ENCODE measurements at places on chromosomes 1 and 21. TPM values are rescaled to one million over a fixed set of nuclear protein-coding genes. Genes with fewer than 3 reads are reported as not detected.

The KDM5B gene
- total RNA-seq: 57.3 TPM

The XCL2 gene
- 2.0 TPM for total RNA-seq

The NLRP3 gene
- total RNA-seq: 4.9 TPM

DNA sequence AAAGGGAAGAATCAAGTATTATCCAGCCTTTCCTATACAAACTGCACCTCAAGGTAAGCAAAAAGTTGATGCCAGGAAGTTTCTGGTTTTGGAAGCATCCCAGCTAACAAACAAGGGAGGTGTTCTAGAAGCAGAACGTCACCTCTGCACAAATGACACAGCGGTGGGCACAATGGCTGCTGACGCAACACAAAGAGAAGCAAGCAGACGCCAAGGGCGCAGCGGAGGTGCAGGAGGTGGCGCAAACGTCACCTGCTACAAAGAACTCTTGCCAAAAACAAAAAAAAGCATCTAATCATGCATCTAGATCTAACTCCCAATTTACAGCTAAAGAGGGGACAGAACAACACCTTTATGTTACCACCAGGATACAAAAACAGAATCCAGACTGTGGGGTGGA, 88.5 kb downstream of the NPHP4 start:
- no peak for DNase-seq
- no peak overlapping the region for H3K27ac ChIP-seq
- H3K36me3 ChIP-seq: peaks cover 35% of the 10 kb centered on the region

GRCh38 chr1:38283696-38284470, 237.3 kb upstream of the POU3F1 start:
- no peaks in the 10 kb centered on the region for H3K4me1 ChIP-seq
- no peak overlapping the region for H3K27ac ChIP-seq
- H3K27me3 ChIP-seq: no peaks in the 10 kb centered on the region
- DNase-seq: no peak
- H3K36me3 ChIP-seq: no peaks in the 10 kb centered on the region
- H3K4me3 ChIP-seq: no peak overlapping the region

- peak; percentile 57 for DNase-seq
- H3K27me3 ChIP-seq: no peaks in the 10 kb centered on the region
- H3K4me1 ChIP-seq: no peaks in the 10 kb centered on the region
- H3K36me3 ChIP-seq: no peaks in the 10 kb centered on the region
- no peak overlapping the region for H3K27ac ChIP-seq
These were observed 75.7 kb upstream of the C1orf87 start for GRCh38 chr1:60149251-60149650.

- no peak for DNase-seq
- H3K27me3 ChIP-seq: no peaks in the 10 kb centered on the region
- H3K27ac ChIP-seq: no peak overlapping the region
These were observed 76.5 kb upstream of the WDR26 start for GRCh38 chr1:224510880-224511645.

GRCh38 chr1:89719502-89720306, 86.8 kb downstream of the LRRC8C start:
- H3K4me1 ChIP-seq: peaks cover 30% of the 10 kb centered on the region
- H3K27ac ChIP-seq: peak overlapping the region; percentile 7
- no peaks in the 10 kb centered on the region for H3K27me3 ChIP-seq
- H3K36me3 ChIP-seq: no peaks in the 10 kb centered on the region

The METTL18 gene
- 6.1 TPM for total RNA-seq

The PM20D1 gene
- total RNA-seq: 0.72 TPM

- H3K4me1 ChIP-seq: no peaks in the 10 kb centered on the region
- peaks cover 8% of the 10 kb centered on the region for H3K36me3 ChIP-seq
- no peak overlapping the region for H3K4me3 ChIP-seq
These were observed 18.4 kb upstream of the JAK1 start for GRCh38 chr1:64984737-64985136.

DNA sequence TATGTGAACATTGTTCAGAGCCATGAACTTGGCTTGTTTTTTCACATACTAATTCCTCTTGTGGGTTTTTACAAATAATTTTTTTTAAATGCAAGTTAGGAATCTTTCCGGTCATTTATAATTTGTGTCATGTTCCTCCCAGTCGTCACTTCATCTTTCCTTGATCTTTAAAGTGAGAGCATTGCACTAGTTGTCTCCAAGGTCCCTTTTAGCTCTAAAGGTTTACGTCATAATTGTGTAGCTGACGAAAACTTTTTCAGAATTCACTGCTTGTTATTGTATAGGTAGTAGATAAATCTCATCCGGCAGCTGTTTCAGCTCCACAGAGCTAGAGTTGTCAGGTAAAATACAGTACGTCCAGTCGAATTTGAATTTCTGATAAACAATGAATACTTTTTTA, 33.6 kb downstream of the SOAT1 start:
- no peaks in the 10 kb centered on the region for H3K27me3 ChIP-seq
- H3K27ac ChIP-seq: no peak overlapping the region
- H3K36me3 ChIP-seq: peaks cover 9% of the 10 kb centered on the region
- DNase-seq: no peak
- H3K4me1 ChIP-seq: peaks cover 5% of the 10 kb centered on the region
- H3K4me3 ChIP-seq: no peak overlapping the region

DNA sequence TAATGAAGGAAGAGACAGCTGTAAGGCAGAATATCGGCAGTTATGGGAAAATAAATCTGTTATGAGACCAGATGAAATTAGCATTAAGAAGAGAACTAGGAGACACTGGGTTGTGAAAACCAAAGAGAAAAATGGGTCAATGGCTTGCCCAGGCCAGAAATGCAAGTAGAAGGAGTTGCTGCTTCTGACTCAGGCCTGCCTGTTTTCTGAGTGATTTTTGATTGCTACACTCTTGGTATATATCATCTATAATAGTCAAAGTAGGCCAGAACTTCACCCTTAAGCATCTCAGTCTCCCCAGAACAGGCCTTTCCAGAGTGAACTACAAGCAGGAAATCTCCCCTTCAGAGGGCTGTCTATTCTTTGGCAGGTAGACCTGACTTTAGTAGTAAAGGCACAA, 107.0 kb downstream of the NRIP1 start:
- no peaks in the 10 kb centered on the region for H3K36me3 ChIP-seq
- no peaks in the 10 kb centered on the region for H3K27me3 ChIP-seq
- DNase-seq: no peak
- H3K27ac ChIP-seq: no peak overlapping the region
- no peak overlapping the region for H3K4me3 ChIP-seq

GRCh38 chr21:36260030-36260787, 59.8 kb upstream of the MORC3 start:
- no peaks in the 10 kb centered on the region for H3K27me3 ChIP-seq
- peak overlapping the region; percentile 53 for H3K4me3 ChIP-seq
- no peak for DNase-seq
- H3K4me1 ChIP-seq: no peaks in the 10 kb centered on the region

- no peaks in the 10 kb centered on the region for H3K27me3 ChIP-seq
- H3K4me1 ChIP-seq: peaks cover 11% of the 10 kb centered on the region
- no peaks in the 10 kb centered on the region for H3K36me3 ChIP-seq
- H3K27ac ChIP-seq: no peak overlapping the region
- DNase-seq: no peak
These were observed 68.7 kb downstream of the DNTTIP2 start for GRCh38 chr1:93810316-93810715.

DNA sequence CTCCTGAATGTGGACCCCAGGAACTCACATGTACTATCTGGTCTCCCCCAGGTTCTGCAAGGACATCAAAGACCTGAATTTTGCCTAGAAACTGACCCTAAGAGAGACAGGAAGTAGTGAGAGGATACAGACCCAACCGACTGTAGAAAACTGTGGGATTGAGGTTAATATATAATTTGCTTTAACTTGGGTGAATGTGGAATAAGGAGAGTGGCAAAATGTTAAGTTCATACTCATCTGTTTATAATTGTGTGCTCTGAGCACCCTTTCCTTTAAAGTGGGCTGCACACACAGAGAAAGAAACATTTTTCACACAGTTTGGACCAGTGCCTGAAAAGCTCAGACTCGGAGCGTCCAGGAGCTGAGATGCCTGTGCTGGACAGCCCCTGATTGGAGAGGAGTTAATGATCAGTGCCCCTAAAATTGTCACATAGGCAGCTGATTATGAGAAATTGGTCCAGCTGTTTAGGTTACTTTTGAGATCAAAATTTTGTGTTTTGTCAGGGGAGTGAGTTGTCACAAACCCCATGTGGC, 37.2 kb downstream of the ROR1 start:
- no peak overlapping the region for H3K27ac ChIP-seq
- H3K4me1 ChIP-seq: peaks cover 4% of the 10 kb centered on the region
- no peak overlapping the region for H3K4me3 ChIP-seq
- no peak for DNase-seq
- no peaks in the 10 kb centered on the region for H3K27me3 ChIP-seq
- H3K36me3 ChIP-seq: no peaks in the 10 kb centered on the region

DNA sequence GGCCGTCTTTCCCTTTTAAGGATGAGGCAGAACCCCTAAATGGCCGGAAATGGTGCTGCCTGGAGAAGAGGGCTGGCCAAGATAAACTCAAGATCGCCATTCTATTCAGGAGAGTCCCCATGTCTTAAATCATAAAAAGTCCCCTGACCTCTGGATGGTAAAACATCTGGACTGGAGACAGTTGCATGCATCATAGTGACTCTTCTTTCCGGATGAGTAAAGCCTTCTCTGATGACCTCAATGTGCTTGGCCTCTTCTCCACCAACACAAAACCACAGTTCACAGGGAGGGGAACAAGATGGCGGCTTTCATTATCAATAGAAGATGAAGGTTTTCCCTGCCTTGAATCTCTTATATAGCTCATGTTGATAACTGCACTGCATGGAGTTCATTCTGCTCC, 27.5 kb upstream of the H6PD start:
- no peaks in the 10 kb centered on the region for H3K36me3 ChIP-seq
- H3K4me3 ChIP-seq: no peak overlapping the region

The ANKRD34A gene
- 0.69 TPM for total RNA-seq

- no peaks in the 10 kb centered on the region for H3K4me1 ChIP-seq
- peaks cover 5% of the 10 kb centered on the region for H3K36me3 ChIP-seq
- DNase-seq: no peak
- no peak overlapping the region for H3K27ac ChIP-seq
- H3K4me3 ChIP-seq: no peak overlapping the region
These were observed 42.3 kb upstream of the FASLG start for GRCh38 chr1:172616636-172617035.

The CD1C gene
- 6.7 TPM for total RNA-seq

DNA sequence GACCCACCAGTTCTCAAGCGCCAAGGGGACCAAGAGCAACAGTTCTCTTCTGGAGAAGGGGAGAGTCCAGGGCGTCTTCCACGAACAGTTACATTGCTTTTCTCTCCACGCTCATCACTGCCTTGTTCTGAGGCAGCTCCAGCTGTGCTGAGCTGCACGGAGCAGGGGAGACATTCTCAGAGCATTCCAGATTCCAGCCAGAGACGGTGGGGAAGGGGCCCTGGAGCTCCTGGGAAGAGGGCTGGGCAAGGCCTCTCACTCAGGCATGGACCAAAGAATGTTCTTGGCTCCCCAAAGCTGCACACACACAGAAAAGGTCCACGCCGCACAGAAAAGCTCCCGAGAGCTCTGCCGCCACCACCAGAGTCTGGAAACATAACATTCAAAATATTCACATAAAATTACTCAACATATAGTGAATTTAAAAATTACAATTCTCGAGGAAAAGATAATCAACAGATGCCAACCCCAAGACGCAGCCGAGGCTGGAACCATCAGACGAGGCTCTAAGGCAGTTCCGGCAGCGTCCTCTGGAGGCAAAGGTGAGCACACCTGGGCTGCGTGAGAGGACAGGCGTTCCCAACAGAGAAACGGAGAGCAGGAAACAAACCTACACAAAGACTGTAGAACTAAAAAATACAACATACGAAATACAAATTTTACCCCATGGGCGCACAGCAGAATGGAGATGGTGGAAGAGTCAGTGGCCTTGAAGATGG, 40.5 kb downstream of the UBE2G2 start:
- no peaks in the 10 kb centered on the region for H3K27me3 ChIP-seq
- no peak overlapping the region for H3K4me3 ChIP-seq
- H3K27ac ChIP-seq: no peak overlapping the region
- H3K4me1 ChIP-seq: no peaks in the 10 kb centered on the region
- no peaks in the 10 kb centered on the region for H3K36me3 ChIP-seq

The SYNC gene
- 16.9 TPM for total RNA-seq

DNA sequence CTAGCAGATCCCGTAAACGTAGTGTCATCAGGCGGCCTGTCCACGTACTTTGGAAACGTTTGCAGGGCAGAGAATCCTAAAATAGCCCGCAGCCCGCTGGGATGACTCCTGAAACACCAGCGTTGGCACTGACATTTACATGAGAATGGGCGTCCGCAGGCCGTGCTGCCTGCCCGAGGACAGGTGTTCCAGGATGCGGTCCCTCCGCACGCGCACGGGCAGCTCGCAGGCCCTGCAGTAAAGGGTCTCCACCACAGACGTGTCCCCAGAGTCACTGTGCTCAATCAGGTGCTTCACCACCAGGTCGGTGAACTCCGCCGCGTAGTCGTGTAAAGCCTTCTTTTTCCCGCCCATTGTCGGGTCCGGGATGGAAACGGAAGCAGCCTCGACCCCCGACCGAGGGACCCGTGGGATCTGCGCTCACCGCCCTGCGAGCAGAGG, 5.8 kb upstream of the CCDC27 start:
- peaks cover 7% of the 10 kb centered on the region for H3K4me1 ChIP-seq
- H3K4me3 ChIP-seq: peak overlapping the region; percentile 74
- H3K27me3 ChIP-seq: no peaks in the 10 kb centered on the region
- H3K27ac ChIP-seq: peak overlapping the region; percentile 70
- H3K36me3 ChIP-seq: peaks cover 15% of the 10 kb centered on the region

DNA sequence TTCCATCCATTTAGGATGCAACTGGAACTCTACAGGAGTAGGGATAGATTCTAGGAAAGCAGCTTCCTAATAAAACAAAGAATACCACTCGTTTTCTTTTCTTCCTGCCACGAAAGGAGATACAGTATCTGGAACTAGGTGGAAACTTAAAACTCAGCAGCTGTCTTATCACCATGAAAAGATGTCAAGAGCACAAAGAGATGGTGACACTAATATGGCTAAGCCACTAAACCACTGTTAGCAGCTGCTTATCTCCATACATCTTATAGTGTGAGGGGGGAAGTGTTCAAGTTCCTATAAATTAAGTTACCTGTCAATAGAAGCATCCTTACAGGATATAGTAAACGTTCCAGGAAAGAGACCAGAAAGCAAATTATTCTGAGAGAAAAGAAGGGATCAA, 162.5 kb downstream of the TYW3 start:
- no peaks in the 10 kb centered on the region for H3K36me3 ChIP-seq
- no peak overlapping the region for H3K27ac ChIP-seq
- no peak overlapping the region for H3K4me3 ChIP-seq

The PROK1 gene
- 0.41 TPM for total RNA-seq

GRCh38 chr1:38046884-38047602, 450 bp upstream of the POU3F1 start:
- peak overlapping the region; percentile 68 for H3K4me3 ChIP-seq
- peak; percentile 90 for DNase-seq
- H3K27me3 ChIP-seq: peaks cover 43% of the 10 kb centered on the region
- no peaks in the 10 kb centered on the region for H3K36me3 ChIP-seq

The SH2D1B gene
- 1.9 TPM for total RNA-seq

DNA sequence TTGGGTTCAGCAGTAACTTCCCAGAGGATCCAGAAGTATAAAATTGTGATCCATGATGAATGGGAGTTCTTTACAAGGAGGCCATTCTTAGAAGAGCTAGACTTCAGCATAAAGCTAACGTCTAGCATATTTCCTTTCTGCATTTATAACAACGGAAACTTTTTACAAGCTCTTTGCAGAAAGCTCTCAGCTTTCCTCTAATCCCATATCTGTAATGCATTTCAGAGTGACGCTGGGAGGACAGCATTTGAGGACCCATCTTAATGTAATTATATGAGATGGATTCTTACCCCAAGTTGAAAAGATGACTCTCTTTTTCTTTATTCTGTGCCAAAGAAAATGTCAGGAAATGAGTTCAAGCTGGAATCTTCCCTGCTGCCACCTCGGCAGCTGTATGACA, 132.0 kb upstream of the CACHD1 start:
- DNase-seq: no peak
- H3K36me3 ChIP-seq: no peaks in the 10 kb centered on the region
- no peaks in the 10 kb centered on the region for H3K27me3 ChIP-seq
- no peak overlapping the region for H3K27ac ChIP-seq
